ENCODE measurements at places on chromosomes 1 and 21.

GRCh38 chr21:14454016-14455009 lies 71.4 kb upstream of the HSPA13 start:
- no peak for DNase-seq

GRCh38 chr1:212107481-212107880 lies 71.9 kb downstream of the DTL start:
- no peak for DNase-seq

DNA sequence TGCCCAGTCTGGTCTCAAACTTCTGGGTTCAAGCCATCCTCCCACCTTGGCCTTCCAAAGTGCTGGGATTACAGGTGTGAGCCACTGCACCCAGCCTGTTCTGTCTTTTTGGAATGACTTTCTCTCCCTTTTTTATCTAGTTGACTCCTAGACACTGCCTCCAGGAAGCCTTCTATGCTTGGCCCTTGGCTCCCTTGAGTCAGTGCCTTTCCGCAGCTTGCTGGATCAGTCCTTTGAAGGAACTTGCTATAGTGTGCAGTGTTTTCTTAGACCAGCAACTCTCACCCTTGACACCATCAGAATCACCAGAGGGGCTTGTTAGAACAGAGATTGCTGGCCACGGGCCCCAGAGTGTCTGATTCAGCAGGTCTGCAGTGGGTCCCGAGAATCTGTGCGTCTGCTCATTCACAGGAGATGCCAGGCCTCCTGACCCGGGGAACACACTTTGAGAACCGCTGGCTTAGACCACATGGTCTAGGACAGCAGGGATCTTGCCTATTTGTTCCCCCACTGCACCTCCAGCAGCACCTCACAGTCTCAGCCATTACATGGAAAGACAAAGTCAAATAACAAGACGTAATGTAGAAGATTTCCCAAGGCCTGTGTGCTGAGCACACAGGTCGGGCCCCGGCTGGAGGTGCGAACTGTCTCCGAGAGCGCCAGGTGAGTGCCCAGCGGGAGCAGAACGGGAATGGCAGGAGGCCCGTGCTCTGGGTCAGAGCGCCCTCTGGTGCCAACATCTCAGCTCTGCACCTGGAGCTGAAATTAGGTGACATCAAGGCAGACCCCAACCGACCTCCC lies 27.4 kb upstream of the CTPS1 start:
- peak; percentile 29 for DNase-seq

DNA sequence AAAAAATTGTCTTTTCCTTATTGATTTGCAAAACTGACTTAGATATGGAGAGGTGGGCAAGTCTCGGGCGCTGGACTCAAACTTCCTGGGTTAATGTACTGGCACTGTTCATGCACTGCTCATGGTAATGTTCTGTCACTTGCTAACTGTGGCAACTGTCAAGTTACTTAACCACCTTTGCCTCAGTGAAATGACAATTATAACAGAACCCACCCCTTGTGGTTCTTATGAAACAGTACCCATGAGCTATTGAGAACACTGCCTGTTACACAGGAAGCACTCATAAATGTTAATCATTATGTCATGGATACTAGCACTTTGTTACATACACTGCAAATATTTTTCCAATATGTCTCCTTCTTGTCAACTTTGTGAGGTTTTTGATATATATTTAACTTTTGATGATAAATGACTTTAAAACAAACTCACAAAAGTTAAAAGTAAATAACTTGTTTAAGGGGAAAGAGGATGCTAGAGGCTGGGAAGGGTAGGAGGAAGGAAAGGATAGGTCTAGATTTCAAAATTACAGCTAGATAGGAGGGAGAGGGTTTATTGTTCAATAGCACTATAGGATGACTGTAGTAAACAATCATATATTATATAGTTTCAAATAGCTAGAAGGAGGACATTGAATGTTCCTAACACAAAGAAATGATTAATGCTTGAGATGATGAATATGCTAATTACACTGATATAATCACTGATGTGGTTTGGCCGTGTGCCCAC lies 342.5 kb downstream of the ADGRL2 start:
- no peak for DNase-seq

GRCh38 chr1:197438010-197438790 lies 170.1 kb downstream of the CRB1 start:
- DNase-seq = no peak

DNA sequence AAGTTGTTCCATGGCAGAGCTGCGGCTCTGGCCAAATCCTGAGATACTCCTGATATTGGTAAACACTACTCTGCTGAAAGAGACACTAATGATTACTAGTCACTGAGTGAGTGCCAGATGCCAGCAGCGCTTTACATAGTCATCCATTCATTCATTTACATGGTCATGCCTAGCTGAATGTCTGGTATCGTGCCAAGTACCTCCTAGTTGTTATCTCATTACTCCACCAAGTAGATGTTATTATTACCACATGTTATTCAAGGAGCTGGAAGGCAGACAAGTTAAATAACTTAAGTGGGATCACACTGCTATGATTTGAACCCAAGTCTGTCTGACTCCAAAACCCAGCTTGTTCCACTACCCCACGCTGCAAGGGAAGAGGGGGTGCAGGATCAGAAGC lies 4.7 kb downstream of the OLFML2B start:
- no peak for DNase-seq

DNA sequence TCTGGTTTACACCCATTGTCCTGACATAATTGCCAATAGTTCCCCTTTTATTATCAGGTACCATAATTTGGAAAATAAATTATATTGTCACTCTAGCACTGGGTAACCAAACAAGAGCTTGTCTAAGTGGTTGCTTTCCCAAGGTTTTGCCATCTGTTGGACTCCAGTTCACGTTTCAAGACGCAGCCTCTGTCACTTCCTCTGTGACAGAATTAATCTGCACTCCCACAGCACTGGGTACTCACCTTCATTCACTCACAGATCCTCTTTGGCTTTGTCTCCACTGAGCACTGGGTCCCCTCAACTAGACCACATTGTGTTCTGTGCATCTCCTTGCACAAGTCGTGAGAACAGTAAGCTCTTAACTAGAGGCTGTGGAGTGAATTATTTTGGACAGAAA lies 123.6 kb upstream of the JUN start:
- no peak for DNase-seq

DNA sequence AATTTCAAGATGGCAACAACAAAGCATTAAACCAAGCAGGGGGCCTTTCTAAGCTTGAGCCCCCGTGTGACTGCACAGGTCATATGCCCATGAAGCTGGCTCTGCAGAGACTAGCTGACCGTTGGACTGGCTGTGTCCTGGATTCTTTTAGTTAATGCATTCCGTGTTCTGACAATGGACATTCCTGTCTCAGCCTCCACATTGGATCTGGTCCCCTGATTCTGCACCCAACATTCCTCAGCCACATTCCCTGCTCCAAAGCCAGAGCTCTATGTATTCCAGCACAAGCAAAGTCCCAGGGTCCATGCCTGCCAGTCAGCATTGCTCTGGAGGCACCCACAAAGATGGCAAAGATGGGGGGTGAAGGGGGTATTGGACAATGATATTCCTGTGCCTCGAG lies 5.1 kb upstream of the NAV1 start:
- DNase-seq = no peak

GRCh38 chr1:237562242-237562823 lies 328.4 kb downstream of the ZP4 start:
- no peak for DNase-seq

GRCh38 chr1:156006666-156007376 lies 13.9 kb downstream of the SSR2 start:
- DNase-seq = no peak

GRCh38 chr1:61839679-61840078 lies 97.4 kb downstream of the PATJ start:
- no peak for DNase-seq

DNA sequence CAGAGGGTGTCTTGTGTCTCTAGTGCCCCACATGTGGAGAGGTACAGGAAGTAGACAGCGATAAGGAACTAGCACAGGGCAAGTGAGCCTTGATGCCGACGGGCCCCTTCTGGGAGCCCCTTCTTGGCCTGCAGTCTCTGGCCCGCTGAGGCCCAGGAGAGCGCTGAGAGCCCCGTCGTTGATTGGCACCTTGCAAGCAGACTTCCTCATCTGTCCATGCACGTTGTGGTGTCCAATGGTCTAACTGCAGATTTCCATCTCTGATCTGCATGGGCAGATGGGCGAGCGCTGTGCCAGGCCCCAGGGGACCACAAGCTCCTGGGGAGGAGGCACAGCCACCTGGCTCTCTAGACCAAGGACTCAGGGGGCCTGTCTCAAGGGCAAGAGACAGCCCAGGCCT lies 32.4 kb downstream of the PLEKHA6 start:
- DNase-seq = no peak

GRCh38 chr1:231027136-231027925 lies 12.7 kb downstream of the FAM89A start:
- no peak for DNase-seq

- DNase-seq = peak; percentile 11
Measured at GRCh38 chr1:39925721-39926342, 24.1 kb upstream of the MYCL start.

- no peak for DNase-seq
Measured at GRCh38 chr1:51908499-51908898, 30.0 kb upstream of the NRDC start.

- DNase-seq = no peak
Measured at GRCh38 chr1:207884266-207885029, 26.5 kb downstream of the CD34 start.
